Activated CD8-positive, alpha-beta memory T cell treated with anti-CD3 and anti-CD28 coated beads, Interleukin-2, amount 50 U/mL, for 48 hours (primary cell): ENCODE measurements at places on chromosomes 1 and 21.

DNA sequence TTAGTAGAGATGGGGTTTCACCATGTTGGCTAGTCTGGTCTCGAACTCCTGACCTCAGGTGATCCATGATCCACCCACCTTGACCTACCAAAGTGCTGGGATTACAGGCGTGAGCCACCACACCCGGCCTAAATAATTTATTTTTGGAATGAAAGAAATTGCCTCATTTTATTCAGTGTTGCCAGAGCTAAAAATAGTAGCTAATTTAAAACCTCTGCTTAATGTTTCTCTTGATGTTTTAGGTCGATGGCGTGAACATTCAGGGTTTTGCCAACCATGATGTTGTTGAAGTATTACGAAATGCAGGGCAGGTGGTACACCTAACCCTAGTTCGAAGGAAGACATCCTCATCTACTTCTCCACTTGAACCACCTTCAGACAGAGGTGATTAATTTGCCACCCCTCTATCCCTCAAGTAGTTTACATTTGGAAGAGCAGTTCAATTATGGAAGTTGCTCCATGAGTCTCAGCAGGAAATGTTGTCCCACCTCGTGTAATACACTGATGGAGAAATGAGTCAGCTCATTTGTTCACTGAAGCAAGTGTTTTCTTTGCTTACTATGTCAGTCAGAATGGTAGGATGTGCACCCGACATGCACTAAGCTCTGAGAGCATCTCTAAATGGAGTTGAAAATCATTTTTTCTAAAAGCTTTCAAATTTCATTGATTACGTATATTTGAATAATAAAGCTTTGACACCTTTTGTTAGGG is 54.9 kb downstream of the PATJ start:
- DNase-seq = no peak

GRCh38 chr1:155005076-155006011 is 2.7 kb downstream of the ZBTB7B start:
- peak; percentile 55 for DNase-seq

- no peak for DNase-seq
These were observed 49.1 kb upstream of the APOBEC4 start for GRCh38 chr1:183702087-183702812.

DNA sequence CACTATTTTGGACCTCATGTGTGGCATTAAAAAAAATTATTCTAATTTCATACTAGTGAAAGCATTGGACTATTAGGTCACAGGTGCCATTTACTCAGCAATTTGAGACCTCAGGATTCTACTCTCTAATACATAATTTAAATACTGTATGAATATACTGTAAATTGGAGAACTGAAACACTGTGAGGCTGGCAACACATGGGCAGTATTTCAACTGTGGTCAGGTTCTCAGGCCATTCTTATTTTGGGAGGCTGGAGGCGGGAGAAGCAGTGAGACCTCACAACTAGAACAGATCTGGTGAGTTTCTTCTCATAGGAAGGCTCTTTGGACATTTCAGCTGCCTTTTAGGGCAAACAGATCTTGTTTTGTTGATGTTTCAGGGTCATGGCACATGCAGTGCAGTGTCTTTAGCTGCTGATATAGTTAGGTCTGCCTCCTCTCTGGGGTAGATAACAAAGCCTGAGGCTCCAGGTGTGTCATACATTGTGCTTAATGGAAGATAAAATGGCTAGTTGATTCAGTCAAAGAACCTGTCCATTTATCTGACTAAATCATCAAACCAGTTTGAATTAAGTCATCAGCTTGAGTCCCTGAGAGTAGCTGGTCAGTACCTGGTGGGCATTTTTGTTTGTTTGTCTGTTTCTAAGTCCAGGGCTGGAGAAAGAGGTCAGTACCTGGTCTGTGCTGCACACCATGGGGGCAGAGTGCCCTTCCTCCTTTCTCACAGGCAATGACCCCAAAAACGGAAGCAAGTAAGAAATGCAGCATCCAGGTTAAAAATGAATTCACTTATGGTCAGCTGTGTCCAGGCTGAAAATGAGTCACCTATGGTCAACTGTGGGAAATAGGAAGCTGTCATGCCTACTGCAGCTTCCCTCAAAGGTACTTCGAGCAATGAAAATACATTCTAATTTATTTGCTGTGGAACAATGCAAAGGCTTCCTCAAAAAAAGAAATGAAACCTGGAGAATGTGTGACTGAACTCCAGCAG is 216.2 kb downstream of the SDCCAG8 start:
- no peak for DNase-seq

DNA sequence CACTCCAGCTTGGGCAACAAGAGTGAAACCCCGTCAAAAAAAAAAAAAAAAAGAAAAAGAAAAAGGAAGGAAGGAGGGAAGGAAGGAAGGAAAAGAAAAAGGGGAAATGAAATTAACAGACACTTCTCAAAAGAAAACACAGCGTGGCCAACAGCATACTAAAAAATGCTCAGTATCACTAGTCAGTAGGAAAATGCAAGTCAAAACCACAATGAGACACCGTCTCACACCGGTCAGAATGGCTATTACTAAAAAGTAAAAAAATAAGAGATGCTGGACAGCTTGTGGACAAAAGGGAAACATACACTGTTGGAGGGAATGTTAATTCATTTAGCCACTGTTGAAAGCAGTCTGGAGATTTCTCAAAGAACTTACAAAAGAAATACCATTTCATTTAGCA is 369.5 kb upstream of the BRINP3 start:
- no peak for DNase-seq

DNA sequence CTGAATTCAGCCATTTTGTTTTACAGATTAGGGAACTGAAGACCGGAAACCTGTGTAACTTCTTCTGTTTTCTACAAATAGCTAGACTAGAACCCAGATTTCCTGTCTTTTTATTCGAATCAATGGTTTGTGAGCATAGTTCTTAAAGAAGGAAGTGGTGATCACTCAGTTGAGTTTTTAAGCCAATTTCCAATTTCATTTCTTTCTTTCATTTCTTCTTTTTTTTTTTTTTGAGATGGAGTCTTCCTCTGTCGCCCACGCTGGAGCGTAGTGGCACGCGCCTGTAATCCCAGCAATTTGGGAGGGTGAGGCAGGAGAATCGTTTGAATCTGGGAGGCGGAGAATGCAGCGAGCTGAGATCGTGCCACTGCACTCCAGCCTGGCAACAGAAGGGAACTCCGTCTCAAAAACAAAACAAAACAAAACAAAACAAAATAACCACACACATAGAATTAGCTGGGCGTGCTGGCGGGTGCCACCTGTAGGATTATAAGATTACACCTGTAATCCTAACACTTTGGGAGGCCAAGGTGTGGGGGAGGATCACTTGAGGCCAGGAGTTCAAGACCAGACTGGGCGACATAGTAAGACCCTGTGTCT is 3.0 kb upstream of the MDM4 start:
- DNase-seq = no peak

- DNase-seq = no peak
These were observed 77.0 kb upstream of the FAM20B start for GRCh38 chr1:178948676-178949075.

- DNase-seq = no peak
These were observed 30.5 kb downstream of the KRTAP10-1 start for GRCh38 chr21:44509539-44509938.

DNA sequence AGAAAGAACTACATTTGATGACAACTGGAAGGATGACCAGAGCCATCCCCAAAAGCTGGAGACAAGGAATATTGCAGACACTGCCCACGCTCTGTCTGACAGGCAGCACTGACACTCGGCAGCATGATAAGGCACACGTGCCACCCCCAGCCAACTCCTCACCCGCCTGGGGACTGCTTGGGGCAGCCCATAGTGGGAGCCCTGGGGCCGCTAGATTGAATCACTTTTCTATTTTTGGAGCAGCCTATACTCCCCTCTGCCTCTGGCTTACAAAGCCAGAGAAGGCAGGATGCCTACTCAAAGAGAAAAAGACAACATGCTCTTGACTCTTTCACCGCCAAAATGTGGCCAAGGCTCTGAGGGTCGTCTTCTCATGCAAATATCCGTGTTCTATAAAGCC is 1.3 kb downstream of the SMG5 start:
- peak; percentile 78 for DNase-seq

- no peak for DNase-seq
These were observed 663.7 kb downstream of the ADGRL2 start for GRCh38 chr1:82464362-82465001.

GRCh38 chr1:151828921-151829320 is 2.7 kb downstream of the RORC start:
- DNase-seq = no peak

GRCh38 chr1:196209983-196210382 is 398.3 kb downstream of the KCNT2 start:
- DNase-seq = no peak

DNA sequence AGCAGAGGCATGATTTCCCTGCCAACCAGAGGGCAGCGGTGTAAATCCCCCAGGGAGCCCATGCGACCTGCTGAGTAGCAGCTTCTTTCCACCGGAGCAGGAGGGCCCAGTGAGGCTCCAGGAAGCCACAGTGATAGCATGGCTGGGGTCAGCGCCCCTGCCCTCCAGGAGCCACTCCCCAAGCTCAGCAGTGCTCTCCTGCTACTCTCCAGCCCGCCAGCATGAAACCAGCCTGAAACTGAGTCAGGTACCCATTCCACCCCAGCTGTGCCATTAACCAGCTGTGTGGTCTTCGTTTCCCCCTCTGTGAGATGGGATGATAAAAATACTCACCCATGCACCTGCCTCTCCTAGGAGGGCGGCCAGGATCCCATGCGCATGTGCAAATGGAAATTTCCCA is 123.8 kb upstream of the TMEM51 start:
- DNase-seq = no peak

GRCh38 chr1:226201029-226201593 is 14.6 kb upstream of the ACBD3 start:
- no peak for DNase-seq

DNA sequence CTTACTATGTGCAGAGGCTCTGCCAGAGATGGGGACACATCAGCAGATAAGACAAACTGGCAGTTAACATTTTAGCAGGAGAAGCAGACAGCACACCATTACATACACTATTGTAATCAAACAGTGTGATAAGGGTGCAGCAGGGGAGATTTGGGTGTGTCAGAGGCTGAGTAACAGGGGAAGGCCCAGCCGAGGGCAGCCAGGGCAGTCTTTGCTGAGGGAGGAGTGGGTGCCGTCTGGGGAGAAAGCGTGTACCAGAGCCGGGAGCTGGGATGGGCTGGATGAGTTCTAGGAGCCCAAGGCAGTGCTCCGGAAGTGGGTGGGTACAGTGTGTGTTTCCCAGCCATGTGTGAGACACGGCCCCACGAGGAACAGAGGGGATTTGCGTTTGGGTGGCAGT is 31.2 kb downstream of the KCNA10 start:
- DNase-seq = no peak

DNA sequence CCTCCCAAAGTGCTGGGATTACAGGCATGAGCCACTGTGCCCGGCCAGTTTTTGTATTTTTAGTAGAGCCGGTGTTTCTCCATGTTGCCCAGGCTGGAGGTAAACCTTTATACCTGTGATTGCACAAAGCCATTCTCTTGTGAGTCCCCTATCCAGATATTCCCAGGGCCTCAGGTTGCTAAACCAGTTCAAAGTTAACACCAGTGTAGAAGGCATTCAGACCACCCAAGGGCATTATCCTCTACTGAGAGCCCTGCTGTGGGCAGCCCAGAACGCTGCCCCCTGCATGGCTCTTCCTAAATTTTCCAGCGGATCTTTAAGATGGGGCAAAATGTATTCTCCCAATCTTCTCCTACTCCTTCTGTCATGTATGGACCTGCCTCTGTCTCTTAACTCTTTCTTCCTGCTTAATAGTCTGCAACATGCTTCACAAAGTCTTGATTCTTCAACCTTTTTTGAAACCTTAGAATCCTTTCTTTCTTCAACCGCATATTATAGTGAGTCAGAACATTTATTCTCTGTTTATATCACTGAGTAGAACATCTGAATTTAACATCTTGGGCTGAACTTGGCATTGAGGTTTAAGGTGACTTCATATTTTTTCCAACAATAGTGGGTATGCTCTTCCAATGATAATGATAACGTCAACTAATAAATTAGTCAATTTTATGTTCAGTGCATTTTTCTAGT is 36.0 kb downstream of the UBE4B start:
- no peak for DNase-seq

GRCh38 chr1:44803062-44803311 is 2.8 kb downstream of the PLK3 start:
- DNase-seq = no peak

- peak; percentile 98 for DNase-seq
These were observed at the start of gene UBAP2L for GRCh38 chr1:154220071-154220969. Gene UBAP2L (plus strand): TSS chr1:154220955. CDS start chr1:154225124, 4,169 bp downstream.

- DNase-seq = no peak
These were observed 16.0 kb downstream of the PLCH2 start for GRCh38 chr1:2492091-2492490.

GRCh38 chr1:161439280-161440232 is 65.7 kb upstream of the FCGR2A start:
- peak; percentile 76 for DNase-seq

- no peak for DNase-seq
These were observed 1.8 kb downstream of the CLDN17 start for GRCh38 chr21:30164796-30165195.

DNA sequence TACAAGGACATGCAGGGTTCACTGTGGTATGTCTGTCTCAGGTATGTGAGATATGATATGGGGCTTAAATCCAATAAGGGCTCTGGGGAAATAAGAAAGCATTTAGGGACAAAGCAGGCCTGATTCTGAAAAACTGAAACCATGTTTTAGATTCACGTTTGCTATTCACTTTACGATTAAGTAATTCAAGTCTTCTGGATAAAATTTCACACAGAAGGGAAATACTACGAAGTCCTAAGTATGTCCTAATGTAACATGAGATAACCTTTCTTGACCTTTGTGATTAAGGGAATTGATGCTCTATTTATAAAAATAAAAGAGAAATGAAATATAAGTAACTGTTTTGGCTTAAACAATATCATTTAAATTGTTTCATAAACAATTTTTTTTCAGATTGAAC is 55.4 kb downstream of the HNRNPR start:
- no peak for DNase-seq

DNA sequence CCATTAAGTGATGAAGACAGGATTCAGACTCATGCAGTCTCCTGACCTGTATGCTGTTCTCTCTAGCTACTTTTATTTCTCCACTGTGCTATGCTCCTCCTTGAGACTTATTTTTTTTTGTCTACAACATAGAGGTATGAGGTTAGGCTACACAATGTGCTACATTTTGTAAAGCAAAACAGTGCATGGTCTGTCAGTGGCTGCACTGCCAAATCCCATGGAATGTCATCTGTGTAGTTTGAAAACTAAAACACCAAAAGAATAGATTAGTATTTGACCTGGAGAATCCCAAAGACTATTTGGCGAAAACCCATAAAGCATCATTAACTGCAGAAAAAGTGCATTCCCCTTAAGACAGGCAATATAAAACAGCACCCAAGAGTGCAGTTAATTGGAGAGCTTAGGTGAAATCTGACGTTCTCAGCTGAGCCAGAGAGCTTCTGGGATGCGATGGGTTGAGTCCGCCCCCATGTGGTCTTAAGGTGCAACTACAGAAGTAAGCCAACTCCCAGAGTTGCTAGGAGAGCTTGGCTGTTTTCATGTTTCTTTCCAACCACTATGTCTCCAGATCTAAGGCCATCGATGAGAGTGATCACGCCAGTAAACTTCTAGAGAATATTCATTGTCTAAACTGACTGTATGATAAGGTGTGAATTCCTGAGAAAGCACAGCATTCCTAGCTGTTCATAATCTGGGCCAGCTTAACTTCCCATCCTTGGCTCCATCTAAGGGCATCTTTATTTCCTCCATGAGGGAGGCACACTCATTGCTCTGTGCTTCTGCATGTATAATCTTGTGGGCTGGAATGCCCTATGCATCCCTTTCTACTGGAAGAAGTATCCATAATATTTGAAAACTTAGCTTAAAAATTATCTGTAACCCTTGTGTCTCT is 20.7 kb upstream of the CYP2J2 start:
- peak; percentile 58 for DNase-seq
